ENCODE measurements at places on chromosomes 16 and 17. TPM values are rescaled to one million over a fixed set of nuclear protein-coding genes. Genes with fewer than 3 reads are reported as not detected.

The GRB7 gene
- 42.4 TPM for total RNA-seq

The HOXB6 gene
- 0.11 TPM for total RNA-seq

The SREBF1 gene
- 76.7 TPM for total RNA-seq

The G6PC1 gene
- not detected for total RNA-seq

The KCNJ16 gene
- not detected for total RNA-seq

The HSPB9 gene
- 0.57 TPM for total RNA-seq

The TNFRSF17 gene
- total RNA-seq: 0.18 TPM

The SOX15 gene
- 19.9 TPM for total RNA-seq

The ALOX12B gene
- total RNA-seq: 0.72 TPM

The TERB1 gene
- total RNA-seq: not detected

DNA sequence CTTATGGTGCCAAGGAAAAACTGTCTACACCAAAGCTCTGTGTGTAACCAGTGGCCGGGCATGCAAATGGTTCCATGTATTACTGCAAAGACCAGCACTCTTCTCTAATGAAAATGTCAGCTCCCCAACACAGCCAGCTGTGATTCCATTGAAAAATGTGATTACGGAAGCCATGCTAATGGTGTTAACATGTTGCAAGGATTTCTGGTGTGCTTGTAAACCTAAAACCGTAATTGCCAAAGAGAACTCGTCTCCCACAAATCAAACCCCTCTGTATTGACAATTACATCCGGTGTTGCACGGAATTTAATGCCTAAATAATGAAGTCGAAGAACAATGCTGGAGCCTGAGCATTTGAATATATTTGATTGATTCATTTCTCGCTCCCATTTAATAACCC lies 351.7 kb downstream of the NPIPA8 start:
- DNase-seq: no peak

- no peak for DNase-seq
Observed at GRCh38 chr17:7580604-7581575, 1.5 kb downstream of the CD68 start.

- DNase-seq: no peak
Observed at GRCh38 chr16:10640934-10641333, 53.8 kb downstream of the TEKT5 start.

- no peak for DNase-seq
Observed at GRCh38 chr16:53234836-53235235, 180.0 kb downstream of the CHD9 start.

DNA sequence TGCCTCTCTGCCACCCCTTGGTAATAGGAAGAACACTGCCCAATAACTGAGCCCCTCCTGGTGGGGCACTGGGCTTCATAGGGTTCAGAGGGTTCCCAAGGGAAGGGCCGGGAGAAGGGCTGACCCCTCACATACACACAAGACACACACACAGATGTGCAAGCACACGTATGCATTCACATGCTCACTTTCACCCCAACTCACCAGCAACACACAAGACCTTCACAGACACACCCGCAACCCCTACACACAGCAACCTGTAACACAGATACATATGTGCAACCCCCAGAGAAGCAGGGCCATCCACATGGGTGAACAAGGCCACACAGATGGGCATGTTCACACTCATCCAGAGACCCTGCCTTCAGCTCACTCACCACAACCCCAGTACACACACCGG lies 225.1 kb downstream of the ZNF423 start:
- DNase-seq: no peak

DNA sequence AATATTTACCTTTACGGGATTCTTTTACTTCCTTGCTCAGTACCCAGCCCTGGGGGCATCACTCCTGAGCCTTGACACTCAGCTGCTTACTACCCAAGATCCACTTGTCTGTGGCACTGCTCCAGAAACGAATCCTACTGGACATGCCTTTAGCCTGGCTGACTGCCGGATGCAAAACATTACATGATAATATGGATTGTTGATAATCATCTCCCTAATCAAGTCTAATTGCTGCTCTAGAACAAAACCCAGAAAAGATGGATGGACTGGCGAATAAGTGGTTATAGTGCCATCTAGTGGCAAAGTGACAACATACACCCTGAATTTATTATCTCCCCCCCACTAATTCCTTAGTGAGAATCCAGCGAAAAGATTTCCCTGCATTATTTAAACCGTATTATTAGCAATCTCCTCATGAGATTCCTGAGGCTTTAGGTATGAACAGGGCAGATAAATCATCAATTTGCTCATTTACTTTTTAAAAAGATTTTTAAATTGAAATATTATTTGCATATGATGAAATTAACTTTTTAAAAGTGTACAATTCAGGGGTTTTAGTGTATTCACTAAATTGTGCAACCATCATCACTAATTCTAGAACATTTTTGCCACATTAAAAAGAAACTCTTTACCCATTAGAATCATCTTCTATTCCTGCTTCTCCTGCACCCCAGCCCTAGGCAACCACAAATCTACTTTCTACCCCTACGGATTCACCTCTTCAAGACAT lies 61.6 kb downstream of the RGS9 start:
- no peak for DNase-seq

- DNase-seq: no peak
Observed at GRCh38 chr16:79069633-79070032, 530.9 kb downstream of the MAF start.

GRCh38 chr16:47262938-47263337 lies 119.2 kb upstream of the NETO2 start:
- no peak for DNase-seq

DNA sequence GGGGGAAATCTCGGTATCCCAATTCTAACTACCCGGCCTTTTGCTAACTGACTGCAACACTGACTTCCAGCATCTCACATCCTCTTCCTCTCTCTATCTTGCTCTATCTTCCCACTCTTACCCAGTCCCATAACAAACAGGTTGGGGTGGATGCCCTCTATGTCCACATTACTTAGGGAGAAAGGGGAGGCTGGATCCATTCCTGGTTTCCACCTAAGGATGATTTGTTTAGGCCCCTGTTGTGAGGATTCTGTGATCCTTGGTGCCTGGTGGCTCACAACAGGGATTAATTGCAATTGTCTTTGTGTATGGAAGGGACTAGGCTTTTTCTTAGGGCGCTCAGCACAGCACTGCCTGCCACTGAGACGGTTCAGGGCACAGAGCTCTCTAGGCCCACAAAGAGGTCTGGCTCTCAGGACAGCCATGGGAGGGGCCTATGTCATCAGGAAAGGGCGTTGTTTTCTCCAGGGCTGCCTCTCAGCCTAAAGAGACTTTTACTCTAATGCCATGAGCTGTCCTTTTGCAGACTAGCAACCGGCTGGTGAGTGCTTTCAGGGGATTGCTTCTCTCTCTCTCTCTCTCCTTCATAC lies 612.1 kb upstream of the SALL1 start:
- peak; percentile 46 for DNase-seq

- no peak for DNase-seq
Observed at GRCh38 chr17:43722870-43723665, 35.5 kb downstream of the SOST start.

GRCh38 chr17:37614823-37615222 lies 5.6 kb upstream of the SYNRG start:
- DNase-seq: no peak

- DNase-seq: no peak
Observed at GRCh38 chr17:74798239-74798707, 22.1 kb upstream of the NAT9 start.

- peak; percentile 8 for DNase-seq
Observed at GRCh38 chr17:77842528-77843147, 115.9 kb upstream of the TNRC6C start.

- DNase-seq: no peak
Observed at GRCh38 chr17:17831208-17832031, 5.4 kb downstream of the SREBF1 start.

GRCh38 chr16:88309908-88310265 lies 72.9 kb upstream of the ZNF469 start:
- DNase-seq: peak; percentile 39

GRCh38 chr16:25317732-25318316 lies 60.2 kb upstream of the ZKSCAN2 start:
- DNase-seq: no peak

DNA sequence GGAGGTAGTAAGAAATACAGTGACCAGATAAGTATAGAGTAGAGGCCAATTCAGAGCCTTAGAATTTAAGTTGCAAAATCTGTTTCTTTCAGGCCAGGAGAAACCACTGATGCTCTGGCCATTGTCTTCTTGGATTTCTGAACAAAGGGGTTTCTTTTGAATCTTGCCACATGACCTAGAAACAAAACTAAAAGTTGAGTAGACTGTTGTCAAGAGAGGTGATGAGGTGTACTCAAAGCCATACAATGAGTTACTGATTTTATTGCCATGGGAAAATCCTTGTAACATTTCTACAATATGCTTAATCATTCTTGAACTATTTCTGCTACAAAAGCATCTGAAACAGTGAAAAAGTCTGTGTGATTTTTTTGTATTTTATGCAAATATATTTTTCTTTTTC lies 881.3 kb downstream of the CDH11 start:
- DNase-seq: no peak

DNA sequence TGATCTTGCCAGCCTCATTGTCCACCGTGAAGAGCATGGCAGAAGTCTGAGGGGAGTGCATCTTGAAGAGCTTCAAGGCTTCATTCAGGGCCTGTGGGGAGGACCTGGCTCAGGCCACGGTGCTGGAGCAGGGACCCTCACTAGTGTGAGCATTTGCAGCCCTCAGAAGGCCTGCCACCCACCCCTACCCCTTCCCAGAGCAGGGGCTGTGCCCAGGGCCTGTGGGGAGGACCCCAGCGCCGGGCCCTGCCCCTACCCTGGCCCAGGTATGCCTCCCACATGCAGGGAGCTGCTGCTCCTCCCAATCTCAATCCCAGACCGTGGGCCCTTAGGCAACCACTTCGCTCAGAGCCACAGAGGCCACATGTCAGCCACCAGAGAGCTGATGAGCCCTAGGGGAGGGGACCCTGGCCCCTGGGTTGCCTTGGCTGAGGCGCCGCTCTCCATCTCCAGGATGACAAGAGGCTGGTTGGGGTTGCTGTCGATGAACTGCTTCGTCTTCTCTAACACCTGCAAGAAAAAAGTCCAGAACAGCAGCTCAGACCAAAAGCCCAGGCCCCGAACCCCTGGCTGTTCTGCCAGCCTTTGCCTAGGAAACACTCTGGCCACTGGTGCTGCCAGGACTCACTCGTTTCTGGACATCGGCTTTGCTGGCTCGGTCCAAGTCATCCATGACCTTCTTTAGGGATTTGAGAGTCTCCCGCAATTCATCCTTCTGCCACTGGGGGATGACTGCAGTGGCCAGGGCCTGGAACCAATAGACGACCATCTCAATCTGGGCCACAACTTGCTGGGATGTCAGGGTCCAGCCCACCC lies 1.8 kb upstream of the EXOSC6 start:
- peak; percentile 72 for DNase-seq

GRCh38 chr16:23505180-23505665 lies 5.1 kb downstream of the GGA2 start:
- DNase-seq: no peak

- DNase-seq: no peak
Observed at GRCh38 chr16:30335598-30336474, 19.3 kb downstream of the CD2BP2 start.

Data from WTC11 (cell line).